Hematopoietic multipotent progenitor cell (in vitro differentiated cells): ENCODE measurements at places on chromosomes 4 and X.

DNA sequence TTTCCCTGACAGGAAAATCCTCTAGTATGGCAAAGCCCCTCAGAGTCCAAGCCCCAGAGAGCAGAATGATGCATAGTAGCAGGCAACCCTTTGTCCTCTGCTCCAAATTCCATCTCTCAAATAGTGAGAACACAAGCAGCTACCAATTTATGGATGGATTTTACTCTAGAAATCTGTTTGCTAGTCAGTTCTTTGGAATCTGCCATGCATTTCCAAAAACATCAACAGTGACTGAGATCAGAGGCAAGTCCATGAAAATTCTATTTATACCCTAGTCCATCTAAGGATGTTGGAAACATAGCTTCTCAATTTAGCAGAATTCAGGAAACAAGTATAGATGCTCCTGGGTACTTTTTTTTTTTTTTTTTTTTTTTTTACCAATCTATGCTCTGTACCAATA, 10.0 kb upstream of the CC2D2A start:
- DNase-seq, result no peak

- DNase-seq, result no peak
These were observed 10.9 kb upstream of the UVSSA start for GRCh38 chr4:1336088-1336491.

GRCh38 chr4:79175716-79176115, 150.1 kb downstream of the NAA11 start:
- no peak for DNase-seq

- no peak for DNase-seq
These were observed 75.6 kb upstream of the ETNPPL start for GRCh38 chr4:108838451-108838850.

GRCh38 chrX:13263560-13264251, 56.1 kb downstream of the ATXN3L start:
- no peak for DNase-seq

- DNase-seq, result peak; percentile 50
These were observed 586.5 kb upstream of the FTHL17 start for GRCh38 chrX:31658360-31658759.

GRCh38 chrX:44970709-44971108, 97.7 kb downstream of the KDM6A start:
- DNase-seq, result no peak

- DNase-seq, result no peak
These were observed 14.3 kb upstream of the RAB28 start for GRCh38 chr4:13498469-13498868.

DNA sequence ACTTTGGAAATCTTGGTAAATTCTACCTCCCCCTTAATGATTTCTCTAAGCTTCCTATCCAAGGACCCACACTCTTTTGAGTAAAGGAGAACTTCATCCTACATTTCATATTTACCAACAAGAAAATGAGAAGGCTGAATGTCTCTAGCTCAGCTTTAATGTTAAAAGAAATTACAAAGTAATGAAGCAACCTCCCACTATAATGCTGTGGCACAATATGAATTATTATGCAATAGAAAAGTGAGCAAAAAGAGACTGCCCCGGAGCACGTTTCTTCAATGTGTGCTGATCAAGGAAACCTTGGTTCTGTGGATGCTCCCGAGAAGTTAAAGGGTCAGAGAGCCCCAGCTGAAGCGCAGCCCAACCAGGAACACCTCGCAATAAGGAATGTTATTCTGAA, 9.1 kb upstream of the TBC1D1 start:
- no peak for DNase-seq

DNA sequence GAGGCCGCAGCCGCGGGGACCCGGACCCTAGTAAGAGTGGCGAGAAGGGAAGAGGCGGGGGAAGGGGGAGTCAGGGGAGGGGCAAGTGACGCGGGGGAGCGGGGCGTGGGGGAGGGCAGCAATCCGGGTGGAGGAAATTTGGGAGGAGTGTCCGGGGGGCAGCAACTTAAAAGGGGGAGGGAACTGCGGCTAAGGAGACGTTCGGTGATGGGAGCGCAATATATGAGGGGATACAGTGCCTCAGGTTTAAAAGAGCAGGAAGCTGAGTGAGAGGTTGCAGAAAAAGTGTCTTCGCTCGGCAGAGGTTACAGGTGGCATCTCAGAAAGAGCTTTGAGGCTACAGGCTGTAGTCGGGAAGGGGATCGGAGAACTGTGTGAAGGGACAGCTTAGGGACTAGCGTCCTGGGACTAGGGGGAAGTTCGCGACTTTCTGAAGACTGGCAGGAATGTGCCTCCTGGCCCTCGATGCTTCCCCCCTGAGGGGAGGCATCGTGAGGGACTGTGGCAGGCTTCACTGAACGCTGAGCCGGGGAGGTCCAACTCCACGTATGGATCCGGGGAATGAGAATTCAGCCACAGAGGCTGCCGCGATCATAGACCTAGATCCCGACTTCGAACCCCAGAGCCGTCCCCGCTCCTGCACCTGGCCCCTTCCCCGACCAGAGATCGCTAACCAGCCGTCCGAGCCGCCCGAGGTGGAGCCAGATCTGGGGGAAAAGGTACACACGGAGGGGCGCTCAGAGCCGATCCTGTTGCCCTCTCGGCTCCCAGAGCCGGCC, 519 bp downstream of the FOXO4 start:
- peak; percentile 59 for DNase-seq

DNA sequence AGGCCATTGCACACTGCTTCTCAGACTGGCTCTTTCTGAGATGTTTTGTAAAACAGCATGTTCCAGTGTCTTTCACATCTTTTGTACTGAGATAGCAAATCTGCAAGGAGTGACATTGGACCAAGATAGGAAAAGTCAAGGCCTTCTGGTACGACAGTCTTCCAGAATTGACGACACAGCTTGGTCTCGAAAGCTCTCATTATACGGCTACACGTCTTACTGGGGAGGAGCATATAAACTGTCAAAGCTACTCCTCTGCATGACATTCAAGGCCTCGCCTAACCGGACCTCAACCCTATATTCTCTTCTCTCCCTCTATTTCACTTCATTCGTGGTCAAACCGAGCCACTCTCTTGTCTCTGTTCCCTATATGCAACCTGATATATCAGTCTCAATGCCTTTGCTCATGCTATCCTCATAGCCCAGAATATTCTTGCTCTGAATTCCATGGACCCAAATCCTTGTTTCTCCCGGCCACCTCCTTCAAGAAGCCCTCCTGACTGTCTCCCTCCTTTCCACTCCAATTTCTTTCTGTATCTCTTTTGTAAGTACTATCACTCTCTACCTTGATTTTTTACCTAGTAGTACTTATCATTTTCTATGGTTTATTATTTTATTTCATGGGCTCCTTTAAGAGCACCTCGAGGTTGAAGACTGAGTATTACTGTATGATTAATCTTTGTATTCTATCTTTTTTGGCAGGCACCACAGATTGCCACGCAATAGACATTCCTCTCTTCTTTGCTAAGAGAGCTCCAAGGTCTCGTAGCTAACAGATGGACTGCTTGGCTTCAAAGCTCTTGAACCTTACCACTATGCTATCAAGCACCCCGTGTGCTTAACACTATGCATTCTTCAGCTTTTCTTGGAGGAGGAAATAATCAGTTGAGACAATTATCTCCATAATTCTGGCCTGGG, 35.1 kb downstream of the RBM47 start:
- DNase-seq, result no peak

DNA sequence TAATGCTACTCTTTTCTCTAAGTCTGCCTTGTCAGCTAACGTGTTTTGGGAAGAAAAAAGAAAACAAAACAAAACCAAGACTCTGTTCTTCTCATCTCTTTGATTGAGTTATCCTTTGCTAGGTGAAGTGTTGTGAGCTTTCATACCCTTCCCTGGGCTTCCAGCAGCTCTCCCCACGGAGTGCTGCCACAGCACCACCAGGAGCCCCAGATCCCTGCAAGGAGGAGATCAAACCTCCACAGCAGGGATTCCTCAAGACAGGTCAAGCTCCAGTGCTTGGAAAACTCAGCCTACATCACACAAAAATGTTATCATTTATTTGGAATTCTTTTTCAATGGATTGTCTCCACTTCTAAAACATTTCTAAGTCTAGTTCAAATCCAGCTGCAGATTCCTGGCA, 1981.9 kb upstream of the TENM3 start:
- no peak for DNase-seq

DNA sequence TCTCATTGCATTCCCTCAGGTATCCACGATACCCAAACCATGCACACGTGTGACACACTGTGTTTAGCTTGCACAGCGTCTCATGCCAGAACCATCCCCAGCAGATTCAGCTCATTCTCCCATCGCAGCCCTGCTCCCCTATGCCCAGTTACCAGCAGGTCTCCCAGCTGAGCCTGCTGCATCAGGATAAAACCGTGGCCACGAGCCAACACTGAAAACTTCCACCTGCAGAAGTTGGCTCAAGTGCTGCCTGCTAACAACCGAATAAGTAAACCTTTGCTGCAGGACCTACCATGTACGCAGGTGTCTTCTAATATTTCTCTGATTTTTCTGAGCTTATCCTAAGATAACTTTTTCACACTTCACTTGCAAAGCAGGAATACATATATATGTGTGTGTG, 120.4 kb upstream of the STS start:
- no peak for DNase-seq

DNA sequence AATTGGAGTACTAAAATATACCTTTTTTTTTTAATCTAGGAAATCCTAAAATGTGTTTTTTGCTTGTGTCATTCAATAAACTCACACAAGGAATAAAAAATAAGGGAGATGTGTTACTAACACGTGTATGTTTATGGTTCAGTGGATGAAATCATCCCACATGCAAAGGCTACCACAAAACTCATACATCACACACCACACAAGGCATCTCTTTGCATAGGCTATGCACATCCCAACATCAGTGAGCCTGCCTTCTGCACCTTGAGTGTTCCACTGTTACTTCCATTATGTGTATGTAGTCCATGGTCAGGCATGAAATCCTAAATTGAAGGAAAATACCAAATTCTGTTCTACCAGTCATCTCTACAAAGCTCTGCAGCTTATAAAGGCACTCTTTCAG, 213.1 kb downstream of the DCTD start:
- DNase-seq, result no peak

DNA sequence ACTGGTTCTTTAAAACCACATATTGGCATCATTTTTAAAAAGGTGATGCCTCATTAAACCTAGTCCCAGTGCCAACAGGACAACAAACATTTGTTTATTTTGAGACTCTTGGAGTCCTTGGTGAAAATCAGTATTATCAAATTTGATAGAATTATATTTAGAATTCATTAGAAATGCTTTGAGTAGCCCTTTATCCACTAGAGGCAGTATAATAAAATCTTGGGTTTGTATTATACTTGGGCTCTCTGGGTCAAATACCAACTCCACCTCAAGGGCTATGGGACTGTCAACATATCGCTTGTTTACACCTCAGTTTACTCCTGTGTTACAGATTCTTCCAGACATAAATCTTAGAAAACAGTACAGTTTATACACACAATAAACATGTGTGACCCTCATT, 335.7 kb upstream of the FSTL5 start:
- peak; percentile 3 for DNase-seq

DNA sequence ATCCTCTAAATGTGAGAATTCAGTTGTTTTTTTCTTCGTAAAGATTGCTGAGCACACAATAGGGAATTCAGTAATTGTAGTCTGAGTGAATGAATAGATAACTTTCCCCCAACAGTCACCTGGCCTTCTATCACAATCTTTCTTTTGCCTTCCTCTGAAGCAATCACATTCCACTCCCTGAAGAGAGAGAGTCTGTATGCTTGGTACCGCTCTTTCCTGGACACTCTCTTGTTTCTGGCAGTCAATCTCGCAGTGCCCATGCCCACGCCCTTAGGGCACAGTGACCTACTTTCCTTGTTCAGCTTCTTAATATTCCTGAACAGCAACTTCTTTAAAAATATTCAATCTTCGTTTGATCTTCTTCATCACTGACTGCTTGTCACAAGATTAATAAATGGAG, 255.9 kb downstream of the ADAMTS3 start:
- DNase-seq, result no peak

- DNase-seq, result peak; percentile 63
These were observed 348.5 kb downstream of the MID1IP1 start for GRCh38 chrX:39149761-39150160.

- peak; percentile 20 for DNase-seq
These were observed 4.8 kb upstream of the CXCL13 start for GRCh38 chr4:77600521-77601451.

GRCh38 chr4:149735796-149736195, 79.8 kb downstream of the IQCM start:
- no peak for DNase-seq

DNA sequence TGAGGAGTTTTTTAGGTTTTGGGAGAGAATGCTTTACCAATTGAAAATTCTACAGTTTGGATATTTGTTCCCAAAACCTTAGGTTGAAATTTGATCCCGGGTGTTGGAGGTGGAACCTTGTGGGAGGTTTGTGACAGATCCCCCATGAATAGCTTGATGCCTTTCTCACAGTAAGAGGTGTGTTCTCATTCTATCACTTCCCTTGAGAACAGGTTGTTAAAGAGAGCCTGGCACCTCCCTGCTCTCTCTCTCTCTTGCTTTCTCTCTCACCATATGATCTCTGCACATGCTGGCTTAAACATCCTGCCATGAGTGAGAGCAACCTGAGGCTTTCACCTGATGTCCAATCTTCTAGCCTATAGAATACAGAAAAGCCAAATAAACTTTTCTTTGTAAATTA, 1475.5 kb upstream of the AGA start:
- DNase-seq, result no peak

DNA sequence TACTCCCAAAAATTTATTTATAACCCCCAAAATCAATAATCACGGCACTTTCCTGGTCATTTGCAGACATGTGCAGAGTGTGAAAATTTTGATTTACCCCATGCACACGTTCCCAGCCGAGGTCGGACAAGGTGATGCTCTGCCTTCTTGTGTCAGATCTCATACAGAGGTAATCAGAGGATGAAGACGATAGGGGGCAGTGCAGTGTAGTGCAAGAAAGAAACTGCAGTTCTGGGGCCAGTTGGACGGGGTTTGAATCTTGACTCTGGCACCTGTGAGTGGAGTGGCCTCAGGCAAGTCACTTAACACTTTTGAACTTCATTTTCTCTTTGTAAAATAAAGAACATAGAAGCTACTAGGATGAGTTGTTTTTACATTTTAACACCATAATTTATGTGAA, 88.4 kb downstream of the FRMPD3 start:
- DNase-seq, result no peak

DNA sequence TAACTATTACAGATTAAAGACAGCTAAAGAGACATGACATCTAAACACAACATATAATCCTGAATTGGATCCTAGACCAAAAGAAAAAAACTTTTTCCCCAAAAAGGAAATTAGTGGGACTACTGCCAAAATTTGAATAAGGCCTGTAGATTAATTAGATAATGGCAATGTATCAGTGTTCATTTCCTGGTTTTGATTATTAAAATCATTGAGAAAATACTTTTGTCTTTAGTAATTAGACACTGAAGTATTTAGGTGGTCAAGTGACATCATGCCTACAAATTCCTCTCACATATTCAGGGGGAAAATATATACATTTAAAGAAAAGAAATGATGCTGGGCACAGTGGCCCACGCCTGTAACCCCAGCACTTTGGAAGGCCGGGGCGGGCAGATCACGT, 10.4 kb upstream of the USO1 start:
- DNase-seq, result no peak

GRCh38 chrX:129932821-129933321, 26.9 kb downstream of the UTP14A start:
- DNase-seq, result no peak

GRCh38 chrX:114842181-114842580, 175.2 kb downstream of the IL13RA2 start:
- DNase-seq, result no peak

GRCh38 chrX:148534291-148534690, 33.9 kb downstream of the AFF2 start:
- no peak for DNase-seq

- no peak for DNase-seq
These were observed 10.9 kb upstream of the NALF2 start for GRCh38 chrX:69493193-69493592.
